Fibroblast of skin of left biceps (primary cell): ENCODE measurements at places on chromosomes 7 and 10.

- DNase-seq: no peak
Measured at GRCh38 chr10:86419101-86419500, 52.5 kb upstream of the GRID1 start.

GRCh38 chr10:118264838-118265470 is 77.2 kb downstream of the FAM204A start:
- no peak for DNase-seq

- no peak for DNase-seq
Measured at GRCh38 chr7:44618753-44619152, 12.3 kb downstream of the OGDH start.

- DNase-seq: no peak
Measured at GRCh38 chr7:130091999-130092398, 21.7 kb downstream of the KLHDC10 start.

- DNase-seq: no peak
Measured at GRCh38 chr7:158050978-158051651, 536.5 kb downstream of the PTPRN2 start.

DNA sequence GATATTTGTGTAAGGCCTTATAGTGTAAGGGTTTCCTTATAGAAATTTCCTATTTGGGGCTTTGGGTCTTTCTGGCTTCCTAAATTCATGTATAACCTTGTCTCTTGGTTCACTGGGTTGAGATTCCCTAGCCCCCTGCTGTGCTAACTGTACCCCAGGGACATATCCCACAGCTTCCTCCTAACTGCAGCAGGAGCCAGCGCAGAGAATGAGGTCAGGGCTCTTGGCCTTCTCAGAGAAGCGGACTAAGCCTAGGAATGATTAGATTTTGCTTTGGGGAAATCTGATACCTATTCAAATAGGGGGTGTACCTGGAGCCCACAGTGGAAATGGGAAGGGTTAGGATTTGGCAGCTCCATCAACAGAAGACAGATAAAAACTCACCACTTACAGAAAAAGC is 138.1 kb upstream of the EFCAB10 start:
- no peak for DNase-seq

GRCh38 chr7:79555571-79555970 is 102.1 kb upstream of the MAGI2 start:
- no peak for DNase-seq

DNA sequence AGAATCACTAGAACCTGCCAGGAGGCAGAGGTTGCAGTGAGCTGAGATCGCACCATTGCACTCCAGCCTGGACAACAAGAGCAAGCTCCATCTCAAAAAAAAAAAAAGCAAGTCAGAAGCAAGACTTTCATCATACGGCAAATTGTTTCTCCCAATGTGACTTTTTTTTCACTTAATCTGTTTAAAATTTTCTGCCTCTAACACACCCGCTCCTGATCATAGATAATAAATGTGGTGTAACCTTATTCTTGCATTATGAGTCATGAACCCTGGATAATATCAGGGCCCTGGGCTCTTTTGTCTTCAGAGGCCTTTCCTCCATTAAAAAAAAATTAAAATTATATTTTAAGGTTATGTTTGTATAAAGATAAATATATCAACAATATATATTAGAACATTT is 111.4 kb upstream of the JCAD start:
- DNase-seq: peak; percentile 58

- DNase-seq: no peak
Measured at GRCh38 chr10:61830072-61830845, 71.2 kb upstream of the ARID5B start.
